ENCODE measurements at places on chromosomes 5 and 9.
A peak's percentile ranks its signal among the peaks of the same experiment; 100 is the strongest.

GRCh38 chr5:72559866-72560766 lies 52.9 kb upstream of the ZNF366 start:
- DNase-seq = no peak

- no peak for DNase-seq
These were observed 165.0 kb downstream of the ICE1 start for GRCh38 chr5:5587474-5587873.

GRCh38 chr9:130185490-130186031 lies 13.4 kb downstream of the NCS1 start:
- DNase-seq = no peak

GRCh38 chr5:150161242-150162141 lies 5.1 kb upstream of the CDX1 start:
- DNase-seq = peak; percentile 95

DNA sequence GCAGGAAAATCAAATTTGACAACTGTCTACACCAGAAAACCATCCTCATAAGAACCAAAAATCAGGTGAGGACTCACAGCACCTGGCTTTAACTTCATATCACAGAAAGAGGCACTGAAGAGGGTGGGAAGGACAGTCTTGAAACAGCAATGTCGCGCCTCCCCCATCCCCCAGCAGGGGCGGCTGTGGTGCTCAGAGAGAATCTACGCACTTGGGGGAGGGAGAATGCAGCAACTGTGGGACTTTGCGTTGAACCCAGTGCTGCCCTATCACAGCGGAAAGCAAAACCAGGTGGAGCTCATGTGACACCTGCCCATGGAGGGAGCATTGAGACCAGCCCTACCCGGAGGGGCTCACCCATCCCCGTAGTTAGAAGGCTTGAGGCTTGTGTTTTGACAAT lies 191.8 kb downstream of the MSX2 start:
- no peak for DNase-seq

GRCh38 chr5:180160789-180161188 lies 48.2 kb downstream of the RASGEF1C start:
- DNase-seq = no peak

GRCh38 chr9:96420468-96421219 lies 2.5 kb upstream of the ZNF367 start:
- DNase-seq = peak; percentile 25

GRCh38 chr5:175652741-175653663 lies 4.9 kb upstream of the HRH2 start:
- DNase-seq = peak; percentile 15

- DNase-seq = no peak
These were observed 20.8 kb downstream of the MINAR2 start for GRCh38 chr5:129768735-129769134.

GRCh38 chr5:126866851-126867636 lies 90.1 kb downstream of the LMNB1 start:
- no peak for DNase-seq

- DNase-seq = peak; percentile 90
These were observed 54.4 kb upstream of the PPARGC1B start for GRCh38 chr5:149675610-149676201.

- DNase-seq = no peak
These were observed 95.5 kb upstream of the TAF11L2 start for GRCh38 chr5:17402289-17403121.

DNA sequence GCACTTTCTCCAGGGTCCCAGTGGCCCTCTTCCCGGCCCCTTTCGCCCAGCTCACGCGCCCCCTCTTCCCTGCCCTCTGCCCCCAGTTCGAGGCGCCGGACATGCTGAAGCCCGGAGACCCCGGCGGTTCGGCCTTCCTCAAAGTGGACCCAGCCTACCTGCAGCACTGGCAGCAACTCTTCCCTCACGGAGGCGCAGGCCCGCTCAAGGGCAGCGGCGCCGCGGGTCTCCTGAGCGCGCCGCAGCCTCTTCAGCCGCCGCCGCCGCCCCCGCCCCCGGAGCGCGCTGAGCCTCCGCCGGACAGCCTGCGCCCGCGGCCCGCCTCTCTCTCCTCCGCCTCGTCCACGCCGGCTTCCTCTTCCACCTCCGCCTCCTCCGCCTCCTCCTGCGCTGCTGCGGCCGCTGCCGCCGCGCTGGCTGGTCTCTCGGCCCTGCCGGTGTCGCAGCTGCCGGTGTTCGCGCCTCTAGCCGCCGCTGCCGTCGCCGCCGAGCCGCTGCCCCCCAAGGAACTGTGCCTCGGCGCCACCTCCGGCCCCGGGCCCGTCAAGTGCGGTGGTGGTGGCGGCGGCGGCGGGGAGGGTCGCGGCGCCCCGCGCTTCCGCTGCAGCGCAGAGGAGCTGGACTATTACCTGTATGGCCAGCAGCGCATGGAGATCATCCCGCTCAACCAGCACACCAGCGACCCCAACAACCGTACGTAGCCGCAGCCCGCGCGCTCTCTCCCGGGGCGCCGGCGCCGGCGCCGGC lies 1.0 kb downstream of the PRDM6 start:
- no peak for DNase-seq

DNA sequence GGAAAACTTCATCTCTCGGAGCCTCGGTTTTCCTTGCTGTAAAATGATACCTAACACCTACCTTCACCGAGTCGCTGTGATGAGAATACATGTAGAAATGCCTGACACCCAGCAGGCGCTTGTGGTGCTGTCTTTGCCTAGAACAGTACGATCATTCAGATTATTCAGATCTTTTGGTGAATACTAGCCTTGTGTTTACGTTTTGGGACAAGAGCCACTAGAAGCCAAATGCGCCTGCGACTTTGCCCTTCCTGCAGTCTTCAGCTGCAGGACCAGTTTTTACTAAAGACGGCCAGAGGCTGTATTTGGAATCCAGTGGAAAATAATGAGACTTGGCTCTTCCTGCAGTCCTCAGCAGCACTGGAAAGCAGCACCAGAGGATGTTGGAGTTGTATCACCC lies 189.6 kb downstream of the TRIO start:
- DNase-seq = no peak

- no peak for DNase-seq
These were observed 152.6 kb downstream of the MED27 start for GRCh38 chr9:131927091-131927490.

GRCh38 chr5:71537687-71538086 lies 49.5 kb upstream of the MCCC2 start:
- no peak for DNase-seq

- DNase-seq = no peak
These were observed 199.0 kb upstream of the TARS1 start for GRCh38 chr5:33241802-33242201.

DNA sequence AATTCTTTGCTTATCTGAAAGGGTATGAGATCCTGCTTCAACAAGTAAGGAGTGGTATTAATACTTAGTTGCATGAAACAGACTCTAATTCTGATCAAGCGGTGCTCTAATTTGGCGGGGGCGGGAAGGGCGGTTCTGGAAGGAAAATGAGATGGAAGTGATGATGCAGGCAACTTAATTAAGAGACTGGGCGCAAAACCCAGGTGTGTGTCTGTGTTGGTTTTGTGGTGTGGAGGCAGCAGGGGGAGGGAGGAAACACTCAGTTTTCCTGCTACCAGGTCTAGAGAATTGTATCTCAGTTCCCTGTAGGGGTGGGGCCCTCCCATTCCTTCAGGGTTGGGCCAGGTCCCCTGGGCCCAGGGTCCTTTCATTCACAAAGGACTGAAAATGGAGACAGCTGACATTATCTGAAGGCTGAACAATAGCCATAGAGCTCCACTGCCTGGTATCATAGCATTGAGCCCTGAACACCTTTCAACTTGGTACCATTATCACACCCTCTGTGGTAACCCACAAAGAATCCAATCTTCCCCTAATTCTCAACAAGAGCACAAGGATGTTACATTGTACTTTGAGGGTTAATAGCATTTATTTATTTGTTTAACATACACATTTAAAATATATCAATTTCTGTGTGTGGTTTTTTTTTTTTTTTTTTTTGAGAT lies 17.2 kb upstream of the C5orf47 start:
- DNase-seq = no peak

GRCh38 chr5:57176350-57176857 lies 2.5 kb downstream of the GPBP1 start:
- DNase-seq = no peak

GRCh38 chr5:17995997-17996396 lies 361.7 kb downstream of the TAF11L14 start:
- DNase-seq = no peak

GRCh38 chr9:125889112-125889475 lies 141.9 kb downstream of the PBX3 start:
- DNase-seq = no peak

GRCh38 chr5:111075520-111075919 lies 4.0 kb downstream of the TSLP start:
- DNase-seq = no peak

DNA sequence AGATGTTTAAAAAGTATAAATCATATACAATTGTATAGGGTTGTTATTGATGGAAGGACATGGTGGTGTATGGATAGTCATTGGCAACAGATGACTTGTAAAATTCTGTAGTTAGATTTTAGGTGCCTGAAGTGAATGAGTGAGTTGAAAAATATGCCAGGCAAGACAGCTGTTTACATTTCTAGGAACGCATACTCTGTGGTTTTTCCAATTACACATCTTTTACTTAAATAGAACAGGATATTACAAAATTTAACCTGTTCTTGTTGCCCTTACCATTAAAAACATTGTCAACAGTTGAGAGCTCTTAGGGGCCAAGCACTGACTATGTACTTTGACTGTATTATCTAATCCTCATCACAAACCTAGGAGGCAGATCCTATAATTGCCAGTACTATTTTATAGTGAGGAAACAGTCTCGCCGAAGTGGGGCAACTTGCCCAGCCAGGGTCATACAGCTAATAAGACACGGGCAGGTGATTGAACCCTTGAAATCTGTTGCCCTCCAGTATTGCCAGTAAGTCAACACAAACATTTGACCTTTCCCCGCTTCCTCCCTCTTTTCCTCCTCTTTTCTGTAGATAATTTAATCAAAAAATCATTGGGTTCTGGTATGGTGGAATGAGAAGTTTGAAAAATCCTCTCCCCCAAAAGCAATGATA lies 88.6 kb downstream of the MACROH2A1 start:
- no peak for DNase-seq

DNA sequence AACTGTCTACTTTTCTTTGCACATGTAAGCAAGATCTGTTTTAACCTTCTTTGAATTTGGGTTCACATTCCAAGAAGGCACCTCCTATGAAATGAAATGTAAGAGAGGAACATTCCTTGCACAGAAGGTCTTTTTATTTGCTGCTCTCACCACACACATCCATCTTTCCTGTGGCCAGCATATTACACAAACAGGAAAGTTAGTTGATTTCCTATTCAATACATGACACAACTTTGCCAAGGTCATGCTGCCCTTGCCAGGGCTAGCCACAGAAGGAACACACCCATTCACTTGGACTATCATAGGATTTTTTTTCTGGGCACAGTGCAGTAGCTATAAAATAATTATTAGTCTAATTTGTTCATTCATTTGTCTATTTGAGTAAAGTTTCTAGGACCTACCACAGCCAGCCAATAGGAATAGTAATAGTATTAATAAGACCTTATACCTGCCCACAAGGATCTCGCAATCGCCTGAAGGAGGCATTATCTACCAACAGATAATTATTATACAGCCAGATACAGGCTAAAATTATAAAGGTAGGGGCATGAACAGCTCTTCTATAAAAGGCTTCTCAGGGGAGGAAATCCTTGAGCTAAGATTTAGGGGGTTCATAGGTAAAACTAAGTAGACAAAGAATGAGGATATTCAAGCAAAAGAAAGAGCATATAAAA lies 78.1 kb upstream of the NREP start:
- no peak for DNase-seq

DNA sequence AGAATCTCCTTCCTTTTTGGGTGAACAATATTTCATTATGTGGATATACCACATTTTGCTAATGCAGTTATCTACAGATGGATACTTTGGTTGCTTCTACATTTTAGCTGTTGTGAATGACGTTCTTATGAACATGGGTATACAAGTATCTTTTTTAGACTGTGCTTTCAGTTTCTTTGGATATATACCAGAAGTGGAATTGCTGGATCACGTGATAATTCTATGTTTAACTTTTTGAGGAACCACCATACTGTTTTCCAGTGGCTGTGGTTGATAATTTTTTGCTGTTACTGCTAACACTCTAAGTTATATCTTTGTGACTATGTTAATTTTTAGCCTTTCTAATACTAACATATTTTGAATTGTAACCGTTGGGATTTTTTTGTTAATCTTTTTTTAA lies 12.5 kb downstream of the WDR70 start:
- no peak for DNase-seq

GRCh38 chr9:69637193-69637816 lies 34.9 kb downstream of the APBA1 start:
- DNase-seq = no peak

DNA sequence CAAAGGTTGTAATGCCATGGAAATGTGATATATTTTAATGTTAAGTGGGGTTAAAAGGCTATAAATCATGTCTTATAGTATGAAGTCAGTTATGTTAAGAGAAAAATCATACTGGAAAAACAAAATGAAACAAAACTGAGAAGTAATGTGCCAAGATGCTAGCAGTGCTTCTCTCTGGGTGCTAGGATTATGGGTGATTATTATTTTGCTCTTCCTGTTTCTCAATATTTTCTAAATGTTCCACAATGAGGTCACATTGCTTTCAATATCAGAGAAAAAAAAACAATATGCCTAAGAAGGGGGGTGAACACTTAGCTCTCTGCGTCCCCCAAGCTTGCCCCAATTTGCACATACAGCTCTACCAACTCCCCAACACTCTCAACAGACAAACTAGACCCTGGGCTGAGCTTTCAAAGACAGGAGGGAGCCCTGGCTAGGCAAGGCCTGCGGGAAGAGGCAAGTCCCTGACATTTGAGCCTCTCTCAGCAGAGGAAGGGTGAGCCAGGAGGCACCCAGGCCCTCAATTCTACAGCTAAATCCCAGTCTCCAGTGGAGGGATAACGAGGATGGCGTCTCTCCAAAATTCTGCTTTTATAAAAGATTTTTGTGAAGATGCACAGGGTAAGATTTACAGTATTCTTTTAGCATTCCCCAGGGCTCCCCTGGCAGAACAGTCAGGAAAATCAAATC lies 24.4 kb downstream of the WHRN start:
- no peak for DNase-seq

GRCh38 chr5:56206126-56206910 lies 26.8 kb downstream of the ANKRD55 start:
- no peak for DNase-seq

DNA sequence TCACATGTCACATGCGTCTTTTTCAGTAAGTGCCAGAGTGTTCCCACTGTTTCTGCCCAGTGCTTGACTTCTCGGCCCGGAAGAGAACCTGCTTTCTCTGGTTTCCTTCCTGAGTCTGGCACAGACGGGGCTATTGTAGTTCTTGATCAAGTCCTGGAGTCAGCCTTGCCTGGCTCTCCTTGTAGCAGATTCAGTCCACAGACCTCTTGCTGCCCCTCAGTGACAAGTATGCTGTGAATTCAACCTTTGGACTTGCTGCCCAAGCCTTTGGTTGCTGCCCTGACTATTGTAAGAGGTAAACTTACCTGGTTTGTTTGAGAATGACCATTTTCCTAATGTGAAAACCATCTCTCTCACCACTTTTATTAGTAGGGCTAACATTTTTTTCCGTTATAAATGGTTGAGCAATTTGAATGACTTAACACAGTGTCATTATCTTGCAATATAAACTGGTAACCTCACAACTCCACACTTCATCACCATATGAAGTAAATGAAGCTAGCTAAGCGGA lies 24.7 kb downstream of the ZBTB34 start:
- no peak for DNase-seq

All from transverse colon (tissue), 4 donors.